ENCODE measurements at places on chromosomes 4 and X.

DNA sequence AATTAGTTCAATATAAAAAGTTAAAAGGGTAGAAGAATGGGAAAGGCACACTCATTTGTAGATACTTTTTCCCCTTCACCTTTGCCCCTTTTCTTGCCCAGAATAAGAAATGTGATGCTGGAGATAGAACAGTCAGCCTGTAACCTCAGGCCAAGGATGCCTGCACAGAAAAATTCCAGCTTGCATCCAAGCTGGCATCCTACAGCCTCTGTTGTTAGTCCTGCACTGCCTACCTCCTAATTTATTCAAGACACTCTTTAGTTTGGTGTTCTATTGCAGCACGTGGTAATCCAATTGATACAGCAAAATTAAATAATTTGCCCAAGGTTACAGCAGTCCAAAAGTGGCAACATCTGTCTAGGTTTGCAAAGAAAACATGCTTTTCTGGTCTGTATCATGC is 9.7 kb upstream of the USO1 start:
- no peak for DNase-seq

GRCh38 chr4:165986956-165987698 is 114.1 kb downstream of the TLL1 start:
- no peak for DNase-seq

GRCh38 chr4:39543034-39543433 is 15.8 kb upstream of the UGDH start:
- no peak for DNase-seq

DNA sequence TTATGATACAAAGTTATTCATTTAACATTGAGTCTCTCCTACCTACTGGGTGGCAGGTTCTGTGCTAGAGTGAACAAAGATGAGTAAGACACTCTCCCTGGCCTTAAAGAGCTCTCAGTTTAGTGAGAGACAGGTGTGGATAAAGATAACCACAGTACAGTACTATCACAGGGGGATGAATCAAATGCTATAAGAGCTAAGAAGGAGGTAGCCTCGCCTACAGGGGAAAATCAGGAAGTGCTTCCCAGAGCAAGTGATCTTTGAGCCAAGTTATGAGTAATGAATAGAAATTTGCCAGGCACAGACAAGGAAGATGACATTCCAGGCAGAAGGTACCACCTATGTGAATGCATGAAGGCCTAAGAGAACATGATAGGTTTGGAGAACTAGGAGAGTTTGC is 3.4 kb upstream of the IGBP1 start:
- DNase-seq, result no peak

DNA sequence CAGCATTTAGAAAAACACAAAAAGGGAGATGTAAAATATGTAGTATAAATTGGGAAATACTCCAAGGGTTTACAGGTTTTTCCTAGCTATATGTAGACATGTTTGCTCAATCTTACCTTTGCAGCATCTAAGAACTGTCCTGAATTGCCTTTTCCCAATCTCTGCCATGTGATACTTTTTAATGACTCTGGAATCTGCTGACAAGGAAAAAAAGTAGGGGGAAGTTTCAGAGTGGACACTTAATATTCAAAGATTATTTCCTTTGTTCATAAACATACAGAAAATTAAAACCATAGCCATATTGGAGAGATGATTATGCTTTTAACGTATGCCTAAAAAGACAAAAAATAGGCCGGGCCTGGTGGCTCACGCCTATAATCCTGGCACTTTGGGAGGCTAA is 41.4 kb downstream of the ABCB7 start:
- DNase-seq, result no peak

DNA sequence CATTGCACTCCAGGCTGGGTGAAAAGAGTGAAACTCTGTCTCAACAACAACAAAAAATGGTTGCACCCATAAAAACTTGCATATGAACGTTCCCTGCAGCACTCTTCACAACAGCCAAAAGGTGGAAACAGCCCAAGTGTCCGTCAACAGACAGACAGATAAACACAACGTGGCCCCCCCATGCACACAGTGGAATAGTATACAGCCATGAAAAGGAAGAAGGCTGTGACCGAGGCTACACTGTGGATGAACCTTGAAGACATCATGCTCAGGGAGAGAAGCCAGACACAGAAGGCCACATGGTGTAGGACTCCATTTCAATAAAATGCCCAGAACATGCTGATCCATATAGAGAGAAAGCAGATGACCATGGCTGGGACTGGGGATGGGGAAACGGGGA is 33.5 kb upstream of the ASMTL start:
- no peak for DNase-seq

GRCh38 chrX:26071618-26072017 is 66.5 kb upstream of the MAGEB18 start:
- no peak for DNase-seq

GRCh38 chr4:77104791-77105540 is 29.2 kb upstream of the CCNI start:
- no peak for DNase-seq

DNA sequence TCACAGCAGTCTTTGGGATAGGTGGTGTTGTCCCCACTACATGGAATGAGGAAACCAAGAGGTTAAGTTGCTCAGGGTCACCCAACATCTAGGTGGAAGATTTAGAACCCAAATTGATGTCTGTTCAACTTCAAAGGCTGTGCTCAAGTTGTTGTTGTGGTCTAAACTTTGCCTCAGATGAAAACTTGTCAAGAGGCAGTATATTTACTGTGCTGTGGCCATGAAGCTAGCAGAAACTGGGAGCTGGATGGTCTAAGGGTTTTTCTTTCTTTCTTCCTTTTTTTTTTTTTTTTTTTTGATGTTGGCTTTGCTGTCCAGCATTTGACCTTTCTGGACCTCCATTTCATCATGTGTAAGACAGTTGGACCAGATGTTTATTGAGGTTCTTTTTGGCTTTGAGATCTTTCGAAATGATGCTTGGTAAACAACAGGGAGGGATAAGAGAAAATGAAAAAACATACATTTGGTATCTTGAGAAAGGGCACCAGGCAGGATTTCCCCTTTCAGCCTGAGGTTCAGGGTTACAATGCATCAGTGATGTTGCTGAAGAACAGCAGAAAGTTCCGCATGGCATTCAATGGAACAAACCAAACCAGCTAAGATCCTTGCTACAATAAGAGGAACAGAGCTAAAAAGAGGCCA is 166.2 kb upstream of the RPS6KA3 start:
- no peak for DNase-seq

GRCh38 chr4:157076578-157076947 is 613 bp downstream of the GLRB start:
- no peak for DNase-seq

DNA sequence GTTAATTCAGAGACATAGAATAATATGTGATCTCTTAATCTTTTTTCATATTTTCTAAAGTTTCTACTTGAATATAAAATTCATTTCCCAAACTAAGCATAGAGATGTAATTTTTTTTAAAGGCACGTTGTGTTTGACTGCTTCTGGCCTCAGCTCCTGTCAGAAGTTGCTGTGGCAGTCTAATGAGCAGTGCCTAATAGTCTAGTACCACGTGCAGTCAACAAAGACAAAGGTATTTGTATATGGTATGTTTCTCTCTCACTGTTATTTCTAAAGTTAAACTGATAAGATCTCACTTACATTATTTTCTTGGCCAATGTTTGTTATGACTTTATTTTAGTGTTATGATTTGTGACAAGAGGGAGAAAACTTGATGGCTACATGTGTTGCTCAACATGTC is 48.6 kb upstream of the MCUB start:
- no peak for DNase-seq
